ENCODE measurements at places on chromosomes 4 and X. TPM values are rescaled to one million over a fixed set of nuclear protein-coding genes. Genes with fewer than 3 reads are reported as not detected.

DNA sequence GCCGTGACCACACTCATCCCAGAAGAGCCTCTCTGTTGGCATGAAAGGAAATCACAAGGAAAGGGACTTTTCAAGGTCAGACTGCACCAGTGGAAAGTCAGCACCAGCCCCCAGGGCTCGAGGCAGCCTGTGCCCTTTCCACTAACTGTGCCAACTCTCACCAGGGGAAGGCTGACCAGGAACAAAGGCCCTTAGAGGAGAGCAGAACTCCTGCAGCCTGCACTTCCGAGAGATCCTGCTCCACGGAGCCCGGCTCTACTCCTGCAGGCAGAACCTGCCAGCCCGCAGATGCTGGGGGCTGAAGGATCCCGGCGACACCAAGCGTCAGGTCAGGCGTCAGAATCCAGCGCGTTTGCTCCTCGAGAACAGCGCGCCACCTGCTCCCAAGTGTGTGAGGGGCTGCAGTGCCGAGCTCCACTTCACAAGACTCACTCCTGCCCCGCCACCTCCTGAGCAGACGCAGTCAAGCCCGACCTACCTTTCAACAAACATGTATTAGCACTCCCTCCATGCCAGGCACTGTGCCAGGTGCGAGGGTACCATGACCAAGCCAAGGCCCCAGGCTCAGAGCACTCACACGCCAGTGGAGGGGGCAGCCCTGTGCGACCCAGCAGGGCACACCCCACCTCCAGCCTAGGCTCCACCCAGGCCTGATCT, 13.6 kb upstream of the HELT start:
- DNase-seq = no peak

The CITED1 gene
- total RNA-seq = 3.8 TPM

DNA sequence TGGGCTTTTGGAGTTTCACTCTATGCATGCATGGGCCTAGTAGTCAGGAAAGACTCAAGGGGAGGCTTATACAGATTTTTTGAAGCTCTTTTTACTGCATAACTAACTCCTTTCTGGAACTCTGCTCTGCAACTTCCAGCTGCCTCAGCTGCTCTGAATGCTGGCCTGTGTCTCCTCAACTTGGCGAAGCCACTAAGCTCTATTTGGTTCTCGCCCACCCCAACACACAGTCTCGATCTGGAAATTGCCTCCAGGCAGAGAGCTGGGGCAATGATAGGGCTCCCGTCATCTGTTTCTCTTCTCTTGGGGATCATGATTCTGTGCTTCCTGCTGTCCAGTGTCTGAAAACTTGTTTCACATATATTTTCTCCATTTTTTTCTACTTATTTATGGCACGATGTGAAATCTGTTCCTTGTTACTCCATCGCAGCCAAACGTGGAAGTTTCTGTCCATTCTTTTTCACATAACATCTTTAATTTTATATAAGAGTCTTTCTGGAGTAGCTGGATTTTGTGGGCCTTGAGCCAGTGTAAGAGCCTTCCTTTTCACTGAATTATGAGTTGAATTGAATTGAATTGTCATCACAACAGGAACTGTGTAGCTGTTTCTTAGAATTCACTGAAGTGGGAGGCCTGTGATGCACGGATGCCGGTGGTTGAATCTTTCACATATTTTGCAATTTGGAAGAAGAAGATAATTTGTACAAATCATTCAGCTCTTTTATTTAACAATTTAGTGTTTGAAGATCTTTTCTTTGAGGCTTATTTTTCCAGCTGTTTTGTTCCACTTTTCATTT, 9.0 kb downstream of the ZNF275 start:
- no peak for DNase-seq

GRCh38 chr4:81504112-81505003, 32.7 kb upstream of the RASGEF1B start:
- DNase-seq = no peak

DNA sequence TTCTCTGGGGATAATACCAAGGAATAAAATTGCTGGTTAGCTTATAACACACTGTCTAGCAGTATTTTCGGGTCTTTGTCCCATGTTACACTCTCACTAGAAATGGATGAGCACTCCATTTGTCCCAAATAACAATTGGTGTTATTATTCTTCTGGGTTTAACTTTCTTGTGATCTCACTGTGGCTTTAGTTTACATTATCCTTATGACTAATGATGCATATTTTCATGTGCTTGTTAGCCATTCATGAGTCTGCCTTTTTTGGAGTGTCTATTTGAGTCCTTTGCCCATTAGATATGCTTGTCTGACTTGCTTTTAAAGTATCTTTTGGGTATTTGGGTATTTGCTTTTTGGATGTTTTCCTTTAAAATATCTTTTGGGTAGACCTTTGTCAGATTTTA, 372.9 kb upstream of the TENM3 start:
- DNase-seq = peak; percentile 33

DNA sequence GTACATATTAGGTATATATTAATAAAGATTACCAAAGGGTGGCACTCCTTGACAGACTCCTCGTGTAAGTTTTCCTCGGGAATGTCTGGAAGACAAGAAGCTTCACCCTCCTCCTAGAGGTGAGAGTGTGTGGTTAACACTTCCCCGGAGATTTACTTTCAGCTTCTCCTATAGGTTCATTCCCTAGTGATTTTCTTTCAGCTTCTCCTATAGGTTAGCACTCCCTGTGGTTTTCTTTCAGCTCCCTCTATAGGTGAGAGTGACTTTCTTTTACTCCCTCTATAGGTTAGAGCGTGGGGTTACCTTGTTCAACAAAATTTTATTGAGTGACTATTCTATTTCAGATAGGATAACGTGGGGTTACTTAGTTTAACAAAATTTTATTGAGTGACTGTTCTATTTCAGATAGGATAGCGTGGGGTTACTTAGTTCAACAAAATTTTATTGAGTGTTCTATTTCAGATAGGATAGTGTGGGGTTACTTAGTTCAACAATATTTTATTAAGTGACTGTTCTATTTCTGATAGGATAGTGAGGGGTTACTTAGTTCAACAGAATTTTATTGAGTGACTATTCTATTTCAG, 106.0 kb upstream of the PLAC1 start:
- DNase-seq = no peak

The MAGEB1 gene
- total RNA-seq = not detected

DNA sequence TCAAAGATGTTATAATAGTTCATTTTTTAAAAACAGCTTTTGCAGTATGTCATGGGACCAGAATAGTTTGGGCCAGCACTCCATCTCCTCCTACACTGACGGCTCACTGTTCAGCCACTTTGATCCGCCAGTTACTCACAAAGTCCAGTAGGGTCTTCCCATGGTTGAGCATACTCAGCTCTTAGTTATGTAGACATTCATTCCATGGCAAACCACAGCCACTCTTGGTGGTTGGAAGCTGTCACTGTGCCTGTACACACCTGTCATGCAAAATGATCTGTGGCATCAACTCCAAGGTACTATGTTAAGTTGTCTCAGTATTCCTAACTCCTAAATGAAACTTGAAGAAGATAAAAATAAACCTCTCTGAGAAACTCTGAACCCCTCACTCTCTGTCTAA, 127.2 kb downstream of the NR3C2 start:
- DNase-seq = no peak

- no peak for DNase-seq
Observed at GRCh38 chrX:20519146-20519545, 252.4 kb upstream of the RPS6KA3 start.

DNA sequence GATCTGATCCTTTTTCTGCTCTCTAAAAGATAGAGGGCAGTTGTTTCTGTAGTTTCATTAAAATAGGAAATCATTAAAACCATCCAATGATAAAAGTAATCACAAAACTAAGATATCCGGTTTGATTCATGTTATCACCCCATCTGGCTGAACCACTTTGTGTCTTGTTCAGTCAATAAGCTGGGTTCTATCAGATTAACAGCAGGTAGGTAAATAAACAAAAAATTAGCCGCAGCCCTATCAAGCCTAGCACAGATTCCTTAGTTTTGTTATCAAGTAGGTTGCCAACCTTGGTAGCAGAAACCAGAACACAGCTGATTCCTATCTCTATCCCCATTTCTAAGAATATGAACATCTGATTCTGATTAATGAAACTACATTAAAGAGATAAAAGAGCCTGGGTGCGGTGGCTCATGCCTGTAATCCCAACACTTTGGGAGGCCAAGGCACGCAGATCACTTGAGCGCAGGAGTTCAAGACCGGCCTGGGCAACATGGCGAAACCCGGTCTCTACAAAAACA, 118.6 kb upstream of the PLAC1 start:
- no peak for DNase-seq

The CT83 gene
- total RNA-seq = not detected

- no peak for DNase-seq
Observed at GRCh38 chrX:17415242-17415810, 40.3 kb downstream of the NHS start.

The AMOT gene
- total RNA-seq = 8.3 TPM

DNA sequence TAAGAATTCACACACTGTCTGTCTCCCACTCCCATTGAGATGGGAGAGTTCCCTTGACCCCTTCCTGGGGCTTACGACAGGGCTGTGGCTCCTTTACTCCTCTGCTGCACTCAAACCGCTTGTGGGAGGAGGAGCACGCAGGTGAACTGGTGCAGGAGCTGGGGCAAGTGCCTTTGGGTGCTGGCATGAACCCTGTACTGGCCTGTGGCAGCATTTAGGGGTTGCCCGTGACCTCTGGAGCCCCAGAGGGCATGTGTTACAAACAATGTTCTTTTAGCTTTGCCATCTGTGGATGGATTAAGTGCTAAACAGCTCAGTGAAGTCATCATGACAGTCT, 21.8 kb upstream of the FTHL17 start:
- no peak for DNase-seq

The TMSB15C gene
- 5.8 TPM for total RNA-seq

GRCh38 chrX:23822397-23822796, 39.4 kb downstream of the SAT1 start:
- DNase-seq = no peak

The CHRNA9 gene
- not detected for total RNA-seq

DNA sequence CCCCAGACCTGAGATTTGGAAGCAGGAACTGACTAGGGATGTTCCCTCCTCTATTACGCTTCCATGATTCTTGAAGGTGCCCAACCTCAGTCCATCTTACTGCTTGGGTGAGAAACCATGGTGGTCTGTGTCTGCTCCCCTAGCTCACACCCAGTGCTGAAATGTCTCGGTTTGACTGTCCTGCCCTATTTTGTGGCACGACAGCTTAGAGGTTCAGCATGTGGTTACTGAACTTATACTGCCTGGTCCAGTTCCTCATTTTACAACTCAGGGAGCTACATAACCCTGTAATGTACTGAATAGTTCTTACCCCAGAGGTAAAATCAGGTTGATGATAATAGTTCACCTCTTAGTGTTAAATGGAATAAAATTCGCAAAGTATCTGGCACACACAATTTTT, 203.1 kb downstream of the RBM46 start:
- no peak for DNase-seq

- DNase-seq = no peak
Observed at GRCh38 chr4:153523164-153523796, 57.1 kb downstream of the TMEM131L start.

- DNase-seq = no peak
Observed at GRCh38 chrX:72128881-72129280, 2.8 kb downstream of the RTL5 start.

The CSAG3 gene
- total RNA-seq = not detected

- no peak for DNase-seq
Observed at GRCh38 chr4:121148000-121148399, 16.1 kb downstream of the TNIP3 start.

The MAGEA12 gene
- total RNA-seq = not detected

DNA sequence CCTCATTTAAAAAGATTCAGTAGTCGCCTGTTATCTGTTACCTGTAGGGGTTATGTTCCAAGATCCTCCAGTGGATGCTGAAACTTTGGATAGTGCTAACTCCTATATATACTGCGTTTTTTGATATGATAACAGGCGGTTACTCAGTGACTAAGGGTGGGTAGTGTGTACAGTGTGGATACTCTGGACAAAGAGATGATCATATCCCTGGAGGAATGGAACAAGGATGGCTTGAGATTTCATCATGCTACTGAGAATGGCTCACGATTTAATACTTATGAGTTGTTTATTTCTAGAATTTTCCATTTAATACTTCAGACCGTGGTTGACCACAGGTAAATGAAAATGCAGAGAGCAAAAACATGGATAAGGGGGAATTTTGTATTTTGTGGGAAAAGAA, 21.5 kb downstream of the FAM47E start:
- no peak for DNase-seq

- DNase-seq = no peak
Observed at GRCh38 chr4:185566972-185567371, 31.7 kb upstream of the PDLIM3 start.

- DNase-seq = peak; percentile 92
Observed at GRCh38 chrX:2391869-2392606, 108.7 kb downstream of the DHRSX start.

- no peak for DNase-seq
Observed at GRCh38 chr4:40307627-40308497, 27.3 kb upstream of the CHRNA9 start.

- no peak for DNase-seq
Observed at GRCh38 chr4:184349283-184350039, 124.9 kb downstream of the IRF2 start.

- no peak for DNase-seq
Observed at GRCh38 chr4:184350964-184351363, 123.4 kb downstream of the IRF2 start.

The LAS1L gene
- total RNA-seq = 43.8 TPM

- DNase-seq = no peak
Observed at GRCh38 chr4:44186096-44186849, 262.3 kb downstream of the KCTD8 start.

The TLR2 gene
- not detected for total RNA-seq

- DNase-seq = no peak
Observed at GRCh38 chr4:75018811-75019479, 86.0 kb downstream of the PARM1 start.

DNA sequence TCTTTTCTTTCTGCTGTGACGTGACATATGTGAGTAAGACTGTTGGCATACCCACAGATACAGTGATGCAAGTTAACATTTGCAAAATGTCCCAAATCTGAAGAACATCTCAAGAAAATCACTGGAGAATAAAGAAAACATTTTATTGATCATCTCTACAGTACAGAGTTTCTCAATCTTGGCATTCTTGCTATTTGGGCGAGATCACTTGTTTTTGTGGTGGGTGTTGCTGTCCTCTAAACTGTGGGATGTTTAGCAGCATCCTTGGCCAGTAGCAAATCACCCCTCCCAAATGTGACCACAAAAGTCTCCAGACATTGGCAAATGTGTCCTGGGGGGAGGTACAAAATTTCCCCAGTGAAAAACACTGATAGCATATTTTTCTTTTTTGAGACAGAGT, 28.8 kb downstream of the AMELX start:
- no peak for DNase-seq

DNA sequence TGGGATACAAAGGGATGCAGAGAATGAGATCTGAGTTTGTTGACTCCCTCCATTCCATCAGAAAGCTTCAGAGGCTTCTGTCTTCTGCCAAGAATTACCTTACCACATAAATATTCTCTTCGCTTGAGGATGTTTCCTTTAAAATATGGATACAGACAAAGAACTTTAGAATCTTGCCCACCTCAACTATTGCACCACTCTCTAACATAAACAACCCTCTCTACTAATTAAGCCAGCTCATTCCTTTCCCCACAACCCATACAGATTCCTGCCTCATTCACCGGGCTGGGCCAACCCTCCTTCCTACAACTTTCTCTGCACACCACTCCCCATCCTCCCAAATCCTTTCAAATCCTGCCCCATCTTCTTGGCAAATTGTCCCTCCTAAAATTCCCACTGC, 315.8 kb downstream of the RAB28 start:
- no peak for DNase-seq

The TEX13B gene
- total RNA-seq = not detected

- DNase-seq = peak; percentile 42
Observed at GRCh38 chr4:13888112-13888511, 260.6 kb upstream of the BOD1L1 start.
